ENCODE measurements at places on chromosomes 3 and 15. TPM values are rescaled to one million over a fixed set of nuclear protein-coding genes. Genes with fewer than 3 reads are reported as not detected.
A peak's percentile ranks its signal among the peaks of the same experiment; 100 is the strongest.

- DNase-seq = no peak
These were observed 508 bp upstream of the SMAD6 start for GRCh38 chr15:66701422-66702034.

DNA sequence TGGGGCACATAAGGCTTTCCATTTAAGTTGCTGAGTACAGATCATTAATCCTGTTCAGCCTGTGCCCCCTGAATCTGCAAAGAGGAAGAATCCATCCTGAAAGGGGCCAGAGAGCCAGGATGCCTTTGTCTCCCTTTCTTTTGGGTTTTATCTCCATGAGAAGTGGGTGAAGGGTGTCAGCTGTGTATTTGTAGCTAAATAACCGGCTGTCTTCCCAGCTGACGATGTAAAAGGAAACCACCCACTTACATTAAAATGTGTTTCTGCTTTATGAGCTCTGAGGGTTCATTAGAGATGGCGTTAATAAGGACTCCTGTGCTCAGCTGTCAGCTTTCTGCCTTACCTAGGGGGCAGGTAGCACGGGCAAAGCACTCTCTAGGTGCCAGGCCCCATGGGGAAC, 83.4 kb downstream of the SLCO3A1 start:
- no peak for DNase-seq

DNA sequence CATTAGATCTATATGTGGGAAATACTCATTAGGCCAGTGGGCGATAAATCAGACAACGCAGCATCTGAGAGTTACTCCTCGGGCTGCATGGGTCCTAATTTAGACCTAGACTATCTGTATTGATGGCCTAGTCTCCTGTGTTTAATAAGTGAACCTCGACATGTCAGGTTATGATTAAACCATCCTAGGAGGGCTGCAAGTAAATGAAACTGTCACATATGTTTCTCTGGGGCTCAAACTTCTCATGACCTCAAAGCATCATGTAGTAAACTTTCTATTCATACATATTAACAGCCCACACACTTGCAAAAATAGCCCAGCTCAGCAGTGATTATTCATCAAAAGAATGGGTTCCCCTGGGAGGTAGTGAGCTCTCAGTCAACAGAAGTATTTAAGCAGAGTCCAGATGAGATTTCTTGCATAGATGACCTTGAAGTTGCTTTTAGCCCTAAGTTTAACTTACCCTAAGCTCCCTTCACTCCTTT, 51.6 kb downstream of the RAB11A start:
- DNase-seq = no peak

- DNase-seq = no peak
These were observed 38.8 kb downstream of the CPA3 start for GRCh38 chr3:148903941-148904340.

- DNase-seq = no peak
These were observed 269.2 kb upstream of the GOLIM4 start for GRCh38 chr3:168364967-168365366.

GRCh38 chr15:94021621-94022320, 209.6 kb upstream of the MCTP2 start:
- DNase-seq = no peak

DNA sequence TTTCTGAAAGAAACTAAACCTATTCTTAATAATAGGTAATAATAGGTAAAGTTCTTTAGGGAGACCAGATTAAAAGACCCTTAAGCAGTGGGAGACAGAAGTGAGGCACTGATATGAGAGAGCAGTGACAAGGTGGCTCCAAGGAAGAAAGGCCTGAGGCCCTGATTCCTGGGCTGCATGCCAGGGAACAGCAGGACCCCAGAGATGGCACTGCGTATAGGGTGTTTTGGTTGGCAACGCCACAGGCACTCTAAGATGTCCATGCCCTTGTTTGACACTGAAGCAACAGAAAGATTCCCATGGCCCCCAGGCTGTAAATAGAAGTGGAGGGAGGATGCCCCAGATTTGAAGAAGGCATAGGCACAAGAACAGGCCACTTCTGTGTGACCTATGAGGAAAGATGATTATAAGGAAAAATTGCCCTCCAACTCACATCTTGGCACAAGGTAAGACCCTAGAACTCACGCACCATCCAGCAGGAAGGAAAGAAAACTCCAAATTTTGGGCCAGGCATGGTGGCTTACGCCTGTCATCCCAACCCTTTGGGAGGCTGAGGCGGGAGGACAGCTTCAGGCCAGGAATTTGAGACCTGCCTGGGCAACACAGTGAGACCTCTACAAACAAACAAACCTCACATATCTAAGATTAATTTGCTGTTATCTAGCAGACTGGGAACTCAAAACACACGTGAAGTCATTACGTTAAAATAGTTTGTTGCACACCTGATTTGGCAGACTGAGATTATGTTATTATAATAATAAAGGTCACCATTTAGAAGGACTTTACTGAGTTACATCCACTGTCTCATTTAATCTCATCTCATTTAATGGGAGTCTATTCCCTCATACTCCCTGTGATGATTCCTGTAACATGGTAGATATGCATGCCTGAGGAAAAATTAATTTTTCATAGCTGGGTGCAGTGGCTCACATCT, 10.5 kb upstream of the BLM start:
- DNase-seq = no peak

GRCh38 chr3:16516695-16517481, 3.4 kb upstream of the RFTN1 start:
- DNase-seq = peak; percentile 16

- DNase-seq = no peak
These were observed 62.8 kb upstream of the MEX3B start for GRCh38 chr15:82108489-82109078.

- DNase-seq = peak; percentile 80
These were observed 169.1 kb upstream of the CCDC54 start for GRCh38 chr3:107208100-107208499.

- DNase-seq = no peak
These were observed 25.6 kb upstream of the NR2E3 start for GRCh38 chr15:71784719-71785118.

DNA sequence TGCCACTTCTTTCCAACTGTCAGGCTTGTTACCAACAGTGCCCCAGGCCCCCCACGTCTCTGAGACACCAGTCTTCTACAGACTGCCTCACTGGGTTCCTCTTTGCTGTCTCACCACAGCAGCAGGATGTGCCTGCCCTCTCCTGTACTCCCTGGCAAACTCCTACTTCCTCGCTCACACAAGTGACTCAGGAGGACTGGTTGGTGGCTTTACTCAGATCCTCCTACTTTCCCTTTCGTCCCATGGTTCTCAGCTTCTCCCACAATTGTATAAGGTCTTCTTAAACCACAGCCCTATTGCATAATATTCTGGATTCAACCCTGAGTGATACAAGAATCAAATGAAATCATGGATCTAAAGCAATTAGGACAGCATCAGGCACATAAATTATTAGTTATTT, 246.6 kb upstream of the PROK2 start:
- no peak for DNase-seq

DNA sequence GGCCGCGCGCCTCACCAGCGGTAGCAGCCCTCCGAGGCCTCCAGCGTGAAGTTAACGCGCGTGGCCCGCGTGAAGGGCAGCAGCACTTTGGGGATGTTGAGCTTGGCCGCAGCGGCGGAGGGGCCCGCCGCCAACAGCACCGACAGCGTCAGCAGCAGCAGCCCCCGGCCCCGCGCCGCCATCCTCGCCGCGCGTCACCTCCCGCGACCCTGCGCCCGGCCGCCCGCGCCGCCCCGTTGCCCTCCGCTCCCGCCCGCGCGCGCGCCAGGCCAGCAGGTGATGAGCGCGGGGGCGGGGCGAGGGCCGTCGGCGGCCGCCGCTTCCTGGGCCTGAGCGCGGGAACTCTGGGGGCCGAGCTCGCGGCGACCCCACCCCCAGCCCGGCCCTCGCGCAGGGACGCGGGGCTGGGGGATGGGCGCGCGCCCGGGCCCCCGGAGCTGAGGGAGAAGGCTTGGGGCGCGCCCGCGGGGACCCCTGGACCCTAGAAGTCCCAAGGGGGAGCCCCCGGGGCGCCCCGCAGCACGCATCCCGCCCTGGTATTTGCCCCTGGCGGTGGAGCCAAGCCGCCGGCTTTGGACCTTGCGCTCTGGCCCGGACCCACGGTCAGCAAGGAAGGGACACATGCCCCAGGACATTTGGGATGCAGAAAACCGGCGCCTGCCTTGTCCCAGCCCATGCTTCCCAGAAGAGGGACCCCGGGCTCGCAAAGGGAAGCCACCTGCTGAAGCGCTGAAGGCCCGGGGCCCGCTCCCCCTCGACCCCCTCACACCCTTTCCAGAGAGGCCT, at the start of gene NUP210:
Gene NUP210, minus strand, starts transcription at position 278 of the 786 bp plus-strand sequence. Its CDS starts 96 bp downstream, at position 182.
- DNase-seq = no peak

DNA sequence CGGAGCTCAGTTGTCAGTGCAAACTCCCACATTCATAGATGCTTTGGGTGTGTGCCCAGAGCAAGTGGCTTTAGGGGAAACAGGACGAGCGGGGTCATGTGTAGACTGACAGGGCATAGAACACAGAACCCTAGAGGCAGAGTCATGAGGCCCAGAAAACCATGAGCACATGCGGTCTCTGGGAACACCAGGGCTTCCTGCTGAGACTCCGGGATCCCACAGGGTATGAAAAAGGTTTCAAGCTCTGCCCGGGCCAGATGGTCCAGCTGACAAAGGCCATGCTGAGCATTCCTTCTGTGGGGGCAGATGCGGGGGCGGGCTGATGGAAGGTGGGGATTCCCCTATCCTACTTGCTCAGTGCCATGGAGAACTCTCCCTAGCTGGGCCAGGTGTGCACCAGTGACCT, 44.8 kb downstream of the ROPN1B start:
- no peak for DNase-seq

- no peak for DNase-seq
These were observed 124.3 kb upstream of the TMC3 start for GRCh38 chr15:81498294-81498693.

DNA sequence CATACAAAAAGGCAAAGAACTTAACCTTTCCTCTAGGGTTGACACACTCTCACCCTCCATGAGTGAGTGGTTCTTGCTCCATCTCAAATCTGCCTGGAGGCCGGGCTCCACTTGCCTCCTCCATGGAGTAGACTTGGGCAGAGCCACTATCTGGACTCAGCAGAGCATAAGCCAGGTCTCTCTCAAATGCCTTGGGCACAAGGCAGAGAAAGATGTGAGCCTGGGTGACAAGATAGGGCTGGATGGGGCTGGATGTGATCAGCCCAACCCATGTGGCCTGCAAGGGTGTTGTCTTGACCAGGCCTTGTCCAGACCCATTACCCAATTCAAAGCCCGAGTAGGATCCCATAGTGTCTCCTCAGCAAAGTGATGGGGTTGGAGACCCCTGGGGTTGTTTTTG, 4.2 kb upstream of the RPL29 start:
- no peak for DNase-seq

DNA sequence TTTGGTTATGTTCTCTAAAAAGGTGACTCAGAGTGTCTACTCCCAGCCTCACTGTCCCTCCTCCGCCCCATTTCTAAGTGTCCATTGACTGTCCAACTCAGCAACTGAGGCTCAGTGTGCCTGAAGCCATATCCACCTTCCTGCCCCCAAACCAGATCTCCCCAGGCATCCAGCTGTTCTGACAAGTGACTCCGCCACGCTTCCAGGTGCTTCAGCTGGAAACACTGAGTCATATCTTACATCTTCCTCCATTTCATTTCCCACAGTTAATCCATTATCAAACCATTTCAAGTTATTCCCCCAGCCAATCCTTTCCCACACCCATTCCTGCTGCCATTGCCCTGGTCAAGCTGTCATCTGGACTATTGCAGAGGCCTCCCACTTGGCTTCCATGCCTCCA, 17.1 kb downstream of the MAGEF1 start:
- DNase-seq = no peak

GRCh38 chr3:112671930-112672715, 31.2 kb upstream of the CCDC80 start:
- no peak for DNase-seq

DNA sequence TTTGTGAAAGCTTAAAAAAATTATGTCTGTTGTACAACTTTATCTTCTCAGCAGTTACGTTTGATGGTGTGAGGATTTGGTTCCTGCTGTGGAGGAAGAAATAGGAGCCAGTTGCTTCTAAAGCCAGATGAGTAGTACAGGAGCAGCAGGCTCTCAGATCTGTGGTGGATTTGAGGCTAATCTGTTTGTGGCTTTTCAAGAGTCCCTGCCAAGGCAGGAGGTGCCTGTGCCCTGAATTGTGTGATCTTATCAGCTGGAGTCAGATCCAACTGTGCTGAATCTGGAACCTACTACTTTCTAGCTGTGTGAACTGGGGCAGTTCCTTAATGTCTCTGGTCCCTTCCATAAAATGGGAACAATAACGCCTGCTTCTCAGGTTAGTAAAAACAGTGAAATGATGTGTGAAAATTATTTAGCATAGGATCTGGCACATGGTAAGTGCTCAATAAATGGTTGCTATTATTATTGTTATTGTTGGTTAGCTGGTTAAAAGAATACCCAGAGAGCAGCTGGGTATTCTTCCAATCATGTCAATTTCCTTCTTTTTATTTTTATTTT, 7.7 kb downstream of the CLDN11 start:
- no peak for DNase-seq

The FRMD5 gene
- total RNA-seq = 9.9 TPM

The ACTR8 gene
- 39.2 TPM for total RNA-seq

The FBXL22 gene
- total RNA-seq = 0.27 TPM

The DLL4 gene
- total RNA-seq = 0.82 TPM

The SGO1 gene
- 6.9 TPM for total RNA-seq

The CSPG5 gene
- total RNA-seq = 0.48 TPM
